HTR-8/SVneo (cell line): ENCODE measurements at places on chromosomes 12 and 14.

DNA sequence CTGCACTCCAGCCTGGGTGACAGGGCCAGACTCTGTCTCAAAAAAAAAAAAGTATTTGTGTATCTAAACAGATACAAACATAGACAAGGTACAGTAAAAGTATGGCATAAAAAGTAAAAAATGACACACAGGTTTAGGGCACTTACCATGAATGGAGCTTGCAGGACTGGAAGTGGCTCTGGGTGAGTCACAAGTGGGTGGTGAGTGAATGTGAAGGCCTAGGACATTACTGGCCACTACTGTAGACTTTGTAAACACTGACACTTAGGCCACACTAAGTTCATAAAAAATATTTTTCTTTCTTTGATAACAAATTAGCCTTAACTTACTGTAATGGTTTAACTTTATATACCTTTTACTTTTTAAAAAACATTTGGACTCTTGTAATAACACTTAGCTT is 38.0 kb upstream of the EIF5 start:
- no peak for DNase-seq

GRCh38 chr12:107522692-107523477 is 162.7 kb upstream of the PWP1 start:
- no peak for DNase-seq

GRCh38 chr12:105107171-105107493 is 399 bp upstream of the WASHC4 start:
- DNase-seq = peak; percentile 17

DNA sequence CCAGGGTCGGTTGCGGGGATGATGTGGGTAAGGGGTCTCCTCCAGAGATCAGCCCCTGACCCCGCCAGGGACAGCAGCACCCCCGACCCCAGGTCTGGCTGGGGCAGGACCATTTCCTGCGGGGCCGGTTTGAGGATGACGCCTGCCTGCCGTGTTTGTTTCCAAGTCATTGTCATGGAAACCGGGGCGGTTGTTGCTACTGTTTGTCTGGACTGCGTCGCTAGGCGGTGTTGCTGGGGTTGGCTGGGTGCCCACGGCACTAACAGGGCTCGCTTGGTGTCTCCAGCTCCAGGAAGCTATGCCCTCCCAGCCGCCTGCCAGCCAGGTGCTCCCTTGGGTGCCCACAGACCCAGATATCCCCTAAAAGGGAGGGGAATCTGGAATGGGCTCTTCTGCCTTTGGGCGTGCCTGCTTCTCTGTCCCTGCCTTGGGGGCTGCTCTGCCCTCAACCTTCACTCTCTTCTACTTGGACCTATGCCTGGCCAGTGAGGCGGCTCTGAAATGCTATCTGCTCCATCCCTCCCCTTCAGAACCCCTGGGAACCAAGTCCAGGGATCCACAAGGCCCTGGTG is 4.7 kb upstream of the CRIP1 start:
- DNase-seq = peak; percentile 94

- peak; percentile 36 for DNase-seq
These were observed 15.9 kb downstream of the PACS2 start for GRCh38 chr14:105330491-105330895.

DNA sequence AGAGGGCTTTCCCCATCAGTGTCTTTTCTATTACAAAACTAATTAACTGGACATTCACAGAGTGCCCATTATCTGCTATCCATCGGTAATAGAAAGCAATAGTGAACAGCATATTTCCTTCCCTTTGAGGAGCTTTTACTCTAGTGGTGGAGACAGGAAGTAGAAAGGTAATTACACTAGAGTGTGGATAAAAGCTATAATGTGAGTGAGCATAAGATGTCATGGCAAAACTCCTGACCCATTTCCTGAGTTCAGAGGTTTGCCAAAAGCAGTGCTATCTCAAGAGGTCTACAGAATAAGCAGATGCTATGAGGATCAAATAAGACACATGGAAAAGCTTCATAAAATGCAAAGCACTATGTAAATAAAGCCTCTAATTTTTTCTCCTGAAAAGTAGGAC is 24.0 kb downstream of the TIMELESS start:
- no peak for DNase-seq

- DNase-seq = no peak
These were observed 193.0 kb downstream of the MON2 start for GRCh38 chr12:62659453-62660295.

GRCh38 chr14:79580414-79580813 is 630.9 kb downstream of the DIO2 start:
- no peak for DNase-seq

DNA sequence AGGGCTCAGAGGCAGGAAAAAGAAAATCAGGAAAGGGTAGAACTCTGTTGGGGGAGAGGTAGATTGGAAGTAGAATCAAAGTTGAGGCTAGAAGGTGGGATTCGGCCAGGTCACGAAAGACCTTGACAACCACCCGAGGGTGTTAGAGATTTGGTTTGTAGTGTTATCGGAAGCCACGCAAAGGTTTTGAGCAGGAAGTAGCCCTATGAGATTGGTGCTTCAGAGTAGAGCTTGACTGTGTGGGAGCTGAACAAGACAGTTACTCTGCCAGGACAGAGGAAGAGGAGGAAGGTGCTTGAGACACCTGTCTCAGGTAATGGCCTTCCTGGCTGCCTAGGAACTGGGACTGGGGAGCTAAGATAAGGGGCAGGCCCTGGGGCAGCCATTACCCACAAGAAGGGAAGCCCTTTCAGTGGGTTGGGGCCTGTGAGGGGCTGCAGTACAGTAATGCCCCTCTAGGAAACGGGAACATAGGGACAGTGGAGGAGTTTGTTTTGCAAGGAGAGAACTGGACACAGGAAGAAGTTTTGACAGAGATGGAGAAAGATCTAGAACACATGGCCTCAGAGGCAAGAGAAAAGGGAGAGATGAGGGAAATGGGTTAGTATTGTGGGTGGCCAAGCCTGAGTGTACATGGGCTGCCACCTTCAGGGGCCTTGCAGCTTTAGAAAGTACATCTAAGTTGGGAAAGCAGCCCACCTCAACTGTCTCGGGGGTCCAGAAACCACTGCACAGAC is 73.5 kb downstream of the RIN3 start:
- no peak for DNase-seq

- no peak for DNase-seq
These were observed 64.9 kb upstream of the VASH1 start for GRCh38 chr14:76696361-76696760.

GRCh38 chr12:106044773-106045172 is 94.0 kb downstream of the NUAK1 start:
- DNase-seq = no peak

DNA sequence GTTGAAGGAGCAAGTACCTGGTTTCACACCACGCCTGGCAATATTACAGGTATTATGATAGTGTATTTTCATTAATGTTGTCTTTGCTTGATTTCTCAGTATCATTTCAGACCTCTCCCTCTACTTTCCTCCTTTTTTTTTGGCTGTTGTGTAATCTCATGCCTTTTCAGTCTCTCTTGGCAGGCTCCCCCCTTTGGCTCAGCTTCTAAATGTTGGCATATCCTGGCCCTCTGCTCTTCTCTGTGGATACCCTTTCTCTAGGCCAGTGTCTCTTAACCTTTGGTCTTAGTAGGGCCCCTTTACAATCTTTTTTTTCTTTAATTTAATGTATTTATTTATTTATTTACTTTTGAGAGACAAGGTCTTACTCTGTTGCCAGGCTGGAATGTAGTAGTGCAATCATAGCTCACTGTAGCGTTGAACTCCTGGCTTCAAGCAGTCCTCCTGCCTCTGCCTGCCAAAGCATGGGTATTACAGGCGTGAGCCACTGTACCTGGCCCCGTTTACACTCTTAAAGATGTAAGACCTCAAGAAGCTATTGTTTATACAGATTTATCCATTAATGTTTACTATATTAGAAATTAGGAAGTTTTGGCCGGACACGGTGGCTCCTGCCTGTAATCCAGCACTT is 12.8 kb downstream of the MTHFD1 start:
- no peak for DNase-seq

GRCh38 chr14:28412077-28412476 is 354.5 kb upstream of the FOXG1 start:
- no peak for DNase-seq

DNA sequence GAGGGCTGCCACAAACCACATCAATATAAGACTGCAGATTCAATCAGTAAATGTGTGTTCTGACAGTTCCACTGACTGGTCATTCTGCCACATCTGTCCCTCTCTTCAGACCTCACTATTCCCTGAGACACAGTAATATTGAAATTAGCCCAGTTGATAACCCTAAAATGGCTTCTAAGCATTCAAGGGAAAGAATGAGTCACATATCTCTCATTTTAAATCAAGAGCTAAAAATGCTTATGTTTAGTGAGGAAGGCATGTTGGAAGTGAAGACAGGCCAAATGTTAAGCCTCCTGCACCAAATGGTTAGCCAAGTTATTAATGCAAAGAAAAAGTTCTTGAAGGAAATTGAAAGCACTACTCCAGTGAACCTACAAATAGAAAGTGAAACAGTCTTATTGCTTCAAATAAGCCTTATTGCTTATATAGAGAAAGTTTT is 24.5 kb upstream of the KIF21A start:
- no peak for DNase-seq

- no peak for DNase-seq
These were observed 6.5 kb downstream of the EPS8 start for GRCh38 chr12:15782667-15783066.

DNA sequence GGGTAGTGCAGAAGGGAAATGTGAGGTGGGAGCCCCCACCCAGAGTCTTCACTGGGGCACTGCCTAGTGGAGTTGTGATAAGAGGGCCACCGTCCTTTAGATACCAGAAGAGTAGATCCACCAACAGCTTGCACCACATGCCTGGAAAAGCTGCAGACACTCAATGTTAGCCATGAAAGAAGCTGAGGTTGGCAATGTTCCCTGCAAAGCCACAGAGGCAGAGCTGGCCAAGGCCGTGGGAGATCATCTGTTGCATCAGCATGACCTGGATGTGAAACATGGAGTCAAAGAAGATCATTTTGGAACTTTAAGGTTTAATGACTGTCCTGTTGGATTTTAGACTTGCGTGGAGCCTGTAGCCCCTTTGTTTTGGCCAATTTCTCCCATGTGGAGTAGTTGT is 468.4 kb upstream of the FOXG1 start:
- no peak for DNase-seq

GRCh38 chr12:57730336-57731067 is 8.0 kb downstream of the AGAP2 start:
- DNase-seq = no peak

- DNase-seq = no peak
These were observed 133.7 kb downstream of the TMEM30B start for GRCh38 chr14:61147381-61147821.

DNA sequence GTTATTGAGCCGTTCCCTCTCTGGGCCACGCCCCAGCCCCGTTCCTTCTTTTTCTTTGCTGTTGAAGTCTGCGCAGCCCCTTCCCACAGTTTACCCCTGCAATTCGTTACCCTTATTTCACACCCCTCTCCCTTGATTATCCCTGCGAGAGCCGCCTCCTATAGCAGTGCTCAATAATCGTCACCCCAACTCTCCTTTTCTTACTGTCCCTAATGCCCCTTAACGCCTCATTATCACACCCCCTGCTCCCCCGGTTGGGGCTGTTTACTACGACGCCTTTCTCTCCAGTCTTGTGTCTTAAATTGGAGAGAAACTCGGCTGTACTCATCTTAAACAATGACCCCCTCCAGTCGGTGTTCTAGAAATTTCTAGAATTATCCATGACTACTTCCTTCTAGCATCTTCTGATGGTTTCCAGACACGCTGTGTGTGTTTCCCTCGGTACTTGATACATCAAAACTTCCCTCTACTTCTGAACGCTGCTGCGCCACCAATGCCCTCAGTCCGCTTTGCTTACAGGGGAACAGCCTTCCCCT is 713 bp upstream of the FBXL14 start:
- no peak for DNase-seq

DNA sequence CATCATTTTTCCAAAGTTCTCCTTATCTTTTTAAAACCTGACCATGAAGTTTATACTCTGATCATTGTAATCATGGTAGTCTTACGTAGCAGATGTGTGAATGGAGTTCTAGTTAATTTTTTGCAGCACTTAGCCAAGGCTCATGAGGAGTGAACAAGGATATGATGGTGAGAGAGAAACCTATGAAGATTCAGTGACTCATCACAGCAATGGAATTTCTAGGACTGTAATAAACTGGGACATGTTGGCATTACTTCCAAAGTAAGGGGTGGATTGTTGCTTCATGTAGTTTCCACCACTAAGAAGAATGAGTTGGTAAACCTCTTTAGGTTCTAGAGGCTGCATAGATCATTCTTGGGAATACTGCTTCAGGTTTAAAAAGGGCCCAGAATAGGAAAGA is 102.7 kb downstream of the LRRIQ1 start:
- DNase-seq = no peak

DNA sequence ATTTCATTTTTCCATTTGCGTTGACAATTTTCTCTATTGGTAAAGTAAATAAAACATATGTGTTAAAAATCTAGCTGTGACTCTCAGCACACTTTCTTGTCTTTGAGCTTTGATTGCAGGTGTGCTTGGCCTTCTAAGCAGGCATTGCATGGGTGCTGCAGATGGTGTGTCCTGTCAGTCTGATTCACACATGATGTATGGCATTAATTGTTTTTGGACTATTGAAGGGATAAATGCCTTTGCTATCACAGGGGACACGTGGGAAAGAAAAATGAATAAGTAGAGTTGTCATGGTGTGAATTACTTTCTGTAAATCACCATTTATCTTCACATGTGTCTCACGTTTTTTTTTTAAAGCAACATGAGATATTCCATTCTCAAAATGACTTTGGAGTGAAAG is 211.3 kb upstream of the NAV3 start:
- DNase-seq = no peak

DNA sequence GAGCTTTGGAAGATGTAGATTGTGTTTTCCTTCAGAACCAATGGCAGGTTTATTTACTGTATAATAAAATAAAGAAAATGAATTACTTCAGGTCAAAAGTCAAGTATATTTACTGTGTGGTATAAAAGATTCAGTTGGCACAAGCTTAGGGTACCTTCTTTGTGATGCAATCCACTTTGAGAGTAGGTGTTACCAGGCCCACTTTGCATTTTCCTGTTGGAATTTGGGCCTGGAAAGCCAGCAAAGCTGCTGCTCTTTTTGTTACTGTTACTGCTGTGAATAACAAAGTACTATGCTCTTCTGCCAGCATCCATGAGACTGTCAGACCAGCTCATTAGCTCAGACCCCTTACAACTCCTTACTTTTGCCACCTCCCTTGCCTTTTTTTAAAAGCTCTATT is 649.0 kb upstream of the SEL1L start:
- no peak for DNase-seq
